ENCODE measurements at places on chromosomes 2 and 18.

DNA sequence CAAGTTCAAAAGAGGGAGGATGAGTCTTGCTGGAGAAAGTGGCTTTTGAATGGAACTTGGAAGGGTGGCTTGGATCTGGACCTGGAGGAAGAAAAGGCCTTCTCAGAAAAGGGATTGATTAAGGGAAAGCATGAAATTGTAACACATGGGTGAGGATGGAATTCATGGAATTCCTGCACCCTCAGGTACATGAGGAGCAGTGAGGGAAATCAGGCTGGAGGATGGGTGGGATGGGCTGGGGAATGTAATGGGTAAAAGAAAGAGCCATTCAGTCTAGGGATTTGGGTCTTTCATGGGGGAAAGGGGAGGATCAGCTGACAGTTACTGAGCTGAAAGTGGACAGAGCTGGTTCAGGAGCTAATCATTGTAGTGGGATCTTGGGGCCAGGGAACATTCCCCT, 51.2 kb upstream of the HAAO start:
- DNase-seq: no peak

DNA sequence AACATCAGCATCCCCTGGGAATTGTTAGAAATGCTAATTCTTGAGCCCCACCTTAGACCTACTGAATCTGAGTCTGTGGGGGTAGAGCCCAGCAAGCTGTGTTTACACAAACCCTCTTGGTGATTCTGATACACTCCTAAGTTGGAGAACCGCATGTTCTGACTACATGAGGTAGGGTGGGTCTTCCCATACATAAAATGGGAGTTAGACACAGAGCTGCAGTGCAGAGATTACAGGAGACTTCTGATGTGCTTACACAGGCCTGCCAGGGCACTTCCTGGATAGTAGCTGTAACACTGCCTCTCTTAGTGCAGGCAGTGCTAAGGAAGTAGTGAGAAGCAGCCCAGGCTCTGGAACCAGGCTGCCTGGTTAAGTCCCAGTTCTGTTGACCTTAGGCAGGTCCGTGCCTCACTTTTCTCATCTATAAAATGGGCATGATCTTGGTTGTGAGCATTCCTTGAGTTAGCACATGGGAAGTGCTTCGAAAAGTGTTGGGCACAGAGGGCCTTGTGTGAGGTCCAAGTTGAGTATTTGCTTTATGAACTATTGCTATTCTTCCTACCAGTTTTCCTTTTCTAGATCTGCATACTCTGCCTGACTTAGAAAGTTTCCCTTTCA, 67.3 kb downstream of the GLI2 start:
- DNase-seq: no peak

- no peak for DNase-seq
Measured at GRCh38 chr2:109537565-109538222, 76.1 kb downstream of the SEPTIN10 start.

GRCh38 chr2:161090411-161090810, 69.8 kb upstream of the TANK start:
- no peak for DNase-seq

- DNase-seq: no peak
Measured at GRCh38 chr2:55936351-55936750, 12.8 kb upstream of the EFEMP1 start.

Measured in MCF 10A (cell line).